ENCODE measurements at places on chromosomes 3 and 15.

GRCh38 chr3:115227461-115227860 is 80.4 kb upstream of the ZBTB20 start:
- no peak for DNase-seq

DNA sequence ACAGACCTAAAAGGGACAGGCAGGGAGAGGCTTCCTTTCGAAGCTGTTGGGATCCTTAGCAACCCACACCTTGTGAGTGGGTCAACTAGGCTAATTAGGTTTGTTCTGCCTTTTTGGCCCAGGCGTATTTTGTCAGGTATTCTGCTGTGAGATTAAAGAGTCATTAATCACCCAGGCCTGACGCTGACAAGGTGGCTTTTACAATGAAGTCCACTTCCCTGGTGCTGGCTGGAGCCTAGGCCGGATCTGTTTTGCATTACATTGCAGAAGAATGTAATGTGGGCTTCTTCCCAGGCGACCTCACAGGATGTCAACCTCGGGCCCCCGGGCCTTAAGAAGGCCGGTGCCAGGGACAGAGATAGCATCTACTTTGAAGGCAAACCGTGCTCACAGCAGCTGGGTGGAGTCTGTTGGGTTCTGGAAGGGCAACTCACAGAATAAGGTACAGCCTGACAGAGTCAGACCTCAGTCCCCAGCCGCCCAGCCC is 76.9 kb downstream of the HES1 start:
- no peak for DNase-seq

DNA sequence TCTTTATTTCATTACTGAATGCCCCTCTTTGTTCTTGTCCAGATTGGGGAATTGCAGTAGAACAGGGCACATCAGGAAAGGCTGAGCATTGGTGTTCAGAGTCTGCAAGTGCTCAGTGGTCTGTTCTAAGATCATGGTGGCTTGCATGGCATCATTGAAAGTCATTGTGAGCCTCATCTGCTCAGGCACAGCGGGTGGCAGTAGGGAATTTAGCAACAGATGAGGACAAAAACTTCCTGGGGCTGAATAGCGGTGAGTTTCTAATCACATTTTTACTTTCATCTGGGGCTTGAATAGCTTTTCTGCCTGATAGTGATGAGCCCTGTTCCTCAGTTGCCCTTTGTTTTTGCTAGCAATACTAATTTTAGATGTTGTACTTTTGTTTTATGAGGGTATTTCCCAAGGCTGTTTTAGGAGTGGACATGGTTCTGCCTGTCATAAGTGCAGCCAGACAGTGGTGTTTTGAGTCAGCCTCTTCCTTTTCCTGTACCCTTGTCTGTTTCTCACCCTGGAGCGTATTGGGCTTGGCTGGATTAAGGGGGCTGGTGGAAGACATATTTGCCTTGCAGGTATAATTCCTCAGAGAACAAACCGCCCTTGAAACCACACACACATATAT is 127.2 kb upstream of the IL12A start:
- no peak for DNase-seq

- DNase-seq: no peak
These were observed 535.6 kb upstream of the AGTR1 start for GRCh38 chr3:148162132-148162531.

GRCh38 chr3:128190501-128190900 is 37.2 kb downstream of the EEFSEC start:
- DNase-seq: no peak

Data from right kidney (tissue), 9 donors.